ENCODE measurements at places on chromosomes 11 and 22.
A peak's percentile ranks its signal among the peaks of the same experiment; 100 is the strongest.

DNA sequence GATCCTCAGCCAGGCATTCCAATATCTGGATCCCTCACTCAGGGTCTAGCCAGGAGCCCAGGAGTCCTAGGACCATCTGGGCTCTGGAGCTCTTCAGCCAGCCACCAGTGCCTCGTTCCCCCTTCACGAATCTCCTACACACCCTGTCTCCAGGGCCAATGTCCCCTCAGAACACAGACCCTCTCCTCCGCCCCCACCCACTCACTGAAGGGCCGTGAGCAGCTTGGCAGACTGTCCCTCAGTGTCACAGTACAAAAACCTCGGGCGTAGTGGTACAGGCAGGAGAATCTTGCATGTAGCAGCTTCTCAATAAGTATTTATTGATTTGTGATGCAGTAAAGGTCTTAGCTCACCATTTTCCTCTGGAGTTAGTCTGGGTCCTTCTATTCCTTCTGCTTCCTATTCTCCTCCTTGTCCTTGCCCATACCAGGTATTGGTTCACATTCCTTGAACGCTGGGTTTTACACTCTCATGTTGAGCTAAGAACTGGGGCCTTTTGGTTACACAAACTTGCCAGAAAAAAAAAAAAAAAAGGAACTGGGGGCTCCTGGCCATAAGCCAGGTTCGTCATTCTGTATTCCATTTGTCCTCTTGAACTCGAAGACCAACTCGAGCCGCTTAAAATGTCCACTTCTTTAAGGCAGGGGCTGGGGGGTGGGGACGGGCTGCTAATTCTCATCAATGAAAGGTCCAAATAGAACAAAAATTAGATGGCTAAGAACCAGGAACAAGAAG, 2.3 kb downstream of the CXCR5 start:
- DNase-seq = no peak

- peak; percentile 72 for DNase-seq
These were observed 291.8 kb upstream of the DDI1 start for GRCh38 chr11:103744496-103745153.

DNA sequence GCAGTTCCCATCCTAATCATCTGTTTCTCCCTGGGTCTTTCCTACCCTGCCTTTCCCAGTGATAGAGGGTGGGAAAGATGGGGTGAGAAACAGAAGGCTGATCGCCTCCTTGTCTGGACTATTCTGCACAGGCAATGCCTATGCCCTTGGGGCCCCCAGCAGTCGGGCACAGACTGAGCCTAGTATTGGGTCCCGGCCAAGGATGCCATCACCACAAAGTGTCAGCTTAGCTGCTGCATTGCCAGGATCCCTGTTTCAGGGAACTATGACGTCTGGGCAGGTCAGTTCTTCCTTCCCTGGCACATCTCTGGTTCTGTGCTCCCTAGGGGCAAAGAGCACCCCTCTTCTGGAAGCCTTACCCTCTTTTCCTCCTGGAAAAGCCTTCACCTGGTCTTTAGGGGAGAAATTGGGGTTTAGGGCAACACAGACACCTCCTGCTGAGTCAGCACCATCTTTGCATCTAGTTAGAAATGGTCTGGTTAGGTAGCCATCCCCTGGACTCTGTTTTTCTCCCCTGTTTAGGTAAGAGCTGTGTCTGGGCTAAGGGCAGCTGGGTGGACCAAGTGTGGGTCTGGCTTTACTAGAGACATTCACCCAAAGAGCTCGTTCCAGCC, 2.1 kb downstream of the ADAMTS8 start:
- no peak for DNase-seq

DNA sequence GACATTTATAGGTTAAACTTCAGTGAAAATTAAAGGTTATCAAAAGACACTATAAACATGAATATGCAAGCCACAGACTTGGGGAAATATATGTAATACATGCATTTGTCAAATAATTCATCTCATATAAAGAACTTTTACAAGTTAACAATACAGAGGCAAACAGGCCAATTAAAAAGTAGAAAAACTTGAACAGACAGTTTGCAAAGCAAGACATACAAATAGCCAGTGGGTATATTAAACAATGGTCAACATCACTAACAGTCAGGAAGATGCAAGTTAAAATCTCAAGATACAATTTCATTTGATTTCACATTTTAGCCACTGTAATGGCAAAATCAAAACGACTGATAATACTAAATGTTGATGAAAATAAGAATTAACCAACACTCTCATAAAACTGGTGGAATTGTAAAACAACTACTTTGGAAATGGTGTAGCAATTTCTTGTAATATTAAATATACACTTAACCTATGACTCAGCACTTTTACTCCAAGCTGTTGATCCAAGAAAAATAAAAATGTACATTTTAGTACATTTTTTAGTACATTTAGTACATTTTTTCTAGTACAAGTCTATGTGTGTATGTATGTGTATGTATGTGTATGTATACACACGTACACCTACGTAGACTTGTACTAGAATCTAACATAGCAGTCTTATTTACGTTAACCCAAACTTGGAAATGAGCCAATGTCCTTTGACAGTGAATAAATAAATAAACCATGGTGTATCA, 62.8 kb downstream of the LRRC74B start:
- no peak for DNase-seq

GRCh38 chr11:30452114-30452513, 129.2 kb downstream of the ARL14EP start:
- DNase-seq = no peak

- DNase-seq = no peak
These were observed 67.2 kb downstream of the C11orf91 start for GRCh38 chr11:33633251-33634003.

DNA sequence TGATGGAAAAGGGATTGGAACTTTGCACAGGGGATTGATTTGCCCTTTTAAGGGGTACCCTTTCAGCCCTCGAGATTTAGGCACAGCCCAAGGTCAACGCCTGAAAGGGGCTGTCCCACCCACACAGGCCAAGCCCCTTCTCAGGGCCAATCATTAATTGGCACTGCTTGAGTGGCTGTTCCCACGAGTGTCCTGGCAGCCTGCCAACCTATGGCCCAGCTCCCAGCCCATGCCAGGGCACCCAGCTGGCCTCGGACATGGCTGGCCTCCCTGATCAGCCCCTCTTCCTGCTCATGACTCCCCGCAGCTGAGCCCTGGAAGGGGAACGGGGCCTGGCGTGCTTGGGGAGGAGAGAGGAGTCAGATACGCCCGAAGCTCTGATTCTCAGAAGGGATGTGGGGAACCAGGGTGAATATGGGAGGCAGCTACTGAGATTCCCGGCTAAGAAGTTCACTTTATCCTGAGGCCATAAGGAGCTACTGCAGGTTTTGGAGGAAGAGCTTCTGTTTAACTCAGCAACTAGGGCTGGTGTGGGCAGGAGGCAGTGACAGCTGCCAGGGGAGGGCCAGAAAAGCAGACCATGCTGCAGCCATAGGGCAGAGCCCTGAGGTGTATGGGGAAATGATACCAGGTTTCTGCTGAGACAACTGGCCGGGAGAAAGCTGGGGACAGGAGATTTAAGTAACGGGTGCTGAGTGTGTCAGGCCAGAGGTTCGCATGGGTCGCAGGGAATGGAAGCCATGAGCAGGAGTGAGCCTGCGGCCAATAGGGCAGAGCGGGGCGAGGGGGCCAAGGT, 30.0 kb downstream of the WNT7B start:
- no peak for DNase-seq

- no peak for DNase-seq
These were observed 2.8 kb upstream of the BARX2 start for GRCh38 chr11:129372609-129373488.

DNA sequence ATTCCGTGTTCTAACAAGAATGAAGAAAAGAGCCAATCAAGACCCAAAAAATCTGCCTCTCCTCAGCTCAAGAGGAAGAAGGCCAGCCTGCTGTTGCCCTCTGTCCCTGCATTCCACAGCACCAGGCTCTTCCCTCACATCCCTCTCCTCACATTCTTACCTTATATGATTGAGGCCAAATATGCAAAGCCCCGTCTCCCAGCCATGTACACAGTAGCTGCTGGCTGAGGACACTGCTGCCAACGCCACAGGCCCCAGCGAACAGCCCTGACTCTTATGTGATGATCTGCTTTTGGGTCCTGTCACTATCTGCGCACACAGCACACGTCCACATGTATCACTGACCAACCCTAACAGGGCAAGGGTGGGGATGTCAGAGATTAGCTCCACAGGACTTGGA, 60.2 kb downstream of the MICAL3 start:
- DNase-seq = no peak

- no peak for DNase-seq
These were observed 19.4 kb downstream of the IRF7 start for GRCh38 chr11:596374-596773.

GRCh38 chr11:95154514-95154913, 64.9 kb downstream of the ENDOD1 start:
- DNase-seq = no peak

- no peak for DNase-seq
These were observed 69.3 kb downstream of the SHANK2 start for GRCh38 chr11:71182791-71183677.

DNA sequence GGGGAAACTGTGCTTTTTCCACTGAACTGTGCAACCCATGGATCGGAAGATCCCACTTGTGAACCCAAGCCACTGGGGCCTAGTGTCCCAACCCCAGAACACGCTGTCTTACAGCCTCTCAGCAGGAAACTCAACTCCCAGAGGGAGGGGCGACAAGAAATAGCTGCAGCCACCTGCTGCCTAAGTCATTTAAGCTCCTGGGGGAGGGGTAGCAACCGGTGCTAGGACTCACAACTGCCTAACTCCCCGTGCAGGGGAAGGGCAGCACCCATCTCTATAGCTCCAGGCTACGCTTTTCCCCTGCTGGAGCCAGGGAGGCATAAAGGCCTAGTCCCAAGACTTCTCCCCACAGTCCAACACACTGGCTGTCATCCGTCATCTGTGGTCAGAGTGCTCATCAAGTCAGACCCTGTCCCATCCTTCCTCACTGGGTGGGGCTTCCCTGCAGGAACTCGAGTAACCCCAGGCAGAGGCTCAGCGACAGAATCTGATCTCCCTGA, 363.0 kb downstream of the LUZP2 start:
- no peak for DNase-seq

- DNase-seq = peak; percentile 58
These were observed 143.6 kb downstream of the NCAM1 start for GRCh38 chr11:113104691-113105251.

DNA sequence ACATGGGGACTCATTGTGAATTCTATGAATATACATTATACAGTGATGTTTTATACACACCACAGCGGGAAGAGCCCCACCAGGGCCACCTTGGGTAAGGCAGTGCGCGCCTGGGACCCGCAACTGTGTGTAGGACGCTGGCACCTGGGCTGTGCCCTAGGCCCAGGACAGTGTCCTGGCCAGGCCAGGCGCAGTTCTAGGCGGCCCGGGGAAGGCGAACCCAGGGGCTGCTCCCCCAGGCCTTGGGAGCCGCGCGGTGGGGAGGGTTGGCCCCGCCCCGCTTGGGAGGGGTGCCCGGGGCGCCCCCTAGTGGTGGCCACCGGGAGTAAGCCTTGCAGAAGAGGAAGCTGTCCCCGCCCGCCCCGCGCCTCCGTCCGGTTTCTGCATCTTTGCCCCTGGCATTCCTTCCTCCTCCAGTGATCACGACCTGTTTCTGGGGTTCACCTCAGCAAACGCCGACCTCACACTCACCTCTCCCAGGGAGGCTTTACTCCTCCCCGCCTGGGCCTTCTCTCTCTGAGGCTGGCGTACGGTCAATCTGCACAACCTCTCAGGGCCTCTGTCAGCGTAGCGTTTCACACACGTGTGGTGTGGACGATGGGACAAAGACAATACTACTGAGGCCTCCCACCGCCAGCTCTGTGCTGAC, 9.5 kb upstream of the EHD1 start:
- no peak for DNase-seq

GRCh38 chr11:37695283-37695682, 1097.2 kb upstream of the RAG2 start:
- DNase-seq = no peak

- DNase-seq = no peak
These were observed 13.1 kb downstream of the ENDOD1 start for GRCh38 chr11:95102733-95103132.

DNA sequence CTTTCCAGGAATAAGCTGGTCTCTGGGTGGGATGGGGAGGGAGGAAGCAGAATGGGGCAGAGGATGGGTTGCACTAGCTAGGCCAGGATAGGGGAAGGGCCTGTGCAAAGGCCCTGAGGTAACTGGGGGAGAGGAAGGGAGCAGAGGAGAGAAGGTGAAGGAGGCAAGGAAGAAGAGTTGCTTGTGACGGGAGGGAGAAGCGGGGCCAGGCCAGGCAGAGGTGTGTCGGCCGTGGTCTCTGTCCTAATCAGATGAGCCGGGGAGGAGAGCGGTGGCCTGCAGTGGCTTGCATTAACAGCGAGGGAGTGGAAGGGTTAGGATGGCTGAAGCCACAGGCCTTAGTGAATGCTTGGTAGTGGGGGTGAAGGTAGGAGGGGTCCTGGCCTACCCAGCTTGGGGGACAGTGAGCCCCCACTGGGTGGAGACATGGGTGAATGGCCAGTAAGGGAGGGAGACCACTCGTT, 6.0 kb upstream of the DERL3 start:
- no peak for DNase-seq

- no peak for DNase-seq
These were observed 30.8 kb downstream of the PDGFB start for GRCh38 chr22:39214006-39214382.

GRCh38 chr11:130171534-130171933, 12.0 kb downstream of the ST14 start:
- no peak for DNase-seq

DNA sequence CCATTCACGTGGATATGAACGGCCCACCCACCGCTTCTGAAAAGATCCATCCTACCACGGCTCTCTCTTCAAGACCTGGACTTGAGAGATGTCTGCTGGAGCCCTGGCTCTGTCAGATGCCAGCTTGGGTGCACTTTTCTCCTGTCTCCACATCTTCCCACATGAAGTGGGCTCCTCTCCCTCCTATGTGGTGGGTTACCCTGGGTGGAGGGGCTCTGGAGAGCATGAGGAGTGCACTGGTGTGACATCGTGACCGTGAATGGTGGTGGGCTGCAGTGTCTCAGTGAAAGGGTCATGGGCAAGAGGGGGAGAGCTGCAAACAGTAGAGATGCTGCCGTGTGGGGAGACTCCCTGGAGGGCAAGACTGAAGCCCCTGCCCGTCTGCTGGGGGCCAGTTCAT, 76.4 kb downstream of the CTTN start:
- DNase-seq = no peak

- DNase-seq = no peak
These were observed 299.7 kb downstream of the ST3GAL4 start for GRCh38 chr11:126654886-126655806.

DNA sequence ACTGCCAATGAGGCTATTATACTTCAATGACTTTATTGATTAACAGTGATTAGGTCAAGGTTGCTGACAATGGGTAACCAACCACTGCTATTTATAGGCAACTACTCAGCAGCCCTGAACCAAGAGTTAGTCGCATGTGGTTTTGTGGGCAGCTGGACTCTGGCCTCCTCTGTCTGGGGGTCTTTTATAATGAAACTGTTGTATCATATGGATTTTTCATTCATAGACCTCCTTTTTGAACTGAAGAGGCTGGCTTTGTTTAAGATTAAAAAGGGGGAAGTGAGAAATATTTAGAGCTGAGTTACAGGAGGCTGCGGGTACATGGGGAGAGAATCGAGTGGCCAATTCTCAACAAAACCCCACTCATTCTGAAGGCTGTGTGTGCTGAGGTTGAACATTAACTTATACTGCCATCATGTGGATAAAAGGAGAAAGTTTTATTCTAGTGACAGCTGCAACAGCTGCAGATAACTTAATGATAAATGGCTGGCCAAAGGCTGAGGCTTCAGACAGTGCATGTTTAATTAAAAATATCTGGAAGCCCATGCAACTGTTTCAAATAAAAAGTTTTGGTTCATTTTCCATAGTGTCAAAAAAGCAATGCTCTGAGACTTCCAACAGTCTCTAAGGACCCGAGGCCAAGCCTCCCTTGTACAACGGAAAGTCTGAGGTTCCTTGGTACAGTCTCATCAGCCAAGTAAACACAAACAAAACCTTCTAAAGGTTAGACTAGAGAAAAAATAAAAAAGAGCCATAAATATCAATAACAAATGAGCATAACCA, 682.6 kb downstream of the KCNA4 start:
- no peak for DNase-seq

All from NCI-H1048 (cell line).